ENCODE measurements at places on chromosomes 5 and 9.

DNA sequence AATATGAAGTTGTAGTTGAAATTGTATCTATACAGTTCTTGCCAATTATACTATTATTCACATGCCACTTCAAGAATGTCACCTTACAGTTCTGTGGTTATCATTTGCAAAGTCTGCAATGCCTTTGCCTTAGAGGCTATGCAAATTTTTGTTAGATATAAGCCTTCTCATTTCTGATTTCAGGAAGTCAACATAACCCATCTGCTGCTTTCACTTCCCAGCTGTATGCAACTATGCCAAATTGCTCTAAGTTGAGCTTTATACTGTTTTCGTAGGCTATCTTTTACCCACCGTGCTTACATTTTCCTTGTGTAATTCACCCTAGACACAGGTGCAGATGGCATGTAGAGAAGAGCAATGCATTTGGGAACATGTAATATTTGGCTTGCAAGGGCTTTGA, 1083.0 kb downstream of the CDH9 start:
- no peak for DNase-seq

DNA sequence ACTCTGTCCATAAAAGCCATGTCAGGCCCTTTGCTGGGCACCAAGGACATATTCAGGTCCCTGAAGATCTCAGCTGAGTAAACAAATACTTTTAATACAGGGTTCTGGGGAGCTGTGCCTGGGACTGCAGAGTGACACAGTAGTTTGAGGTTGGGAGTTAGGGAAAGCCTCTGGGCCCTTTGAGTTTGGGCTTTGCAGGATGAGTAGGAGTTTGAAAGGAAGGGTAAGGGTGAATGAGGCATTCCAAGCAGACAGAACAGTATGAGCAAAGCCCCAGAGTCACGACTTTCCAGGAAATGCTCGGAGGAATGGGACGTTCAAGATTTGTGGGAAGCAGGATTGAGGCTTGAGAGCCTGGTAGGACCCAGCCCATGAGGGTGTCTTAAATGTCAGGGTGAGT, 13.3 kb downstream of the CRB2 start:
- DNase-seq, result no peak

DNA sequence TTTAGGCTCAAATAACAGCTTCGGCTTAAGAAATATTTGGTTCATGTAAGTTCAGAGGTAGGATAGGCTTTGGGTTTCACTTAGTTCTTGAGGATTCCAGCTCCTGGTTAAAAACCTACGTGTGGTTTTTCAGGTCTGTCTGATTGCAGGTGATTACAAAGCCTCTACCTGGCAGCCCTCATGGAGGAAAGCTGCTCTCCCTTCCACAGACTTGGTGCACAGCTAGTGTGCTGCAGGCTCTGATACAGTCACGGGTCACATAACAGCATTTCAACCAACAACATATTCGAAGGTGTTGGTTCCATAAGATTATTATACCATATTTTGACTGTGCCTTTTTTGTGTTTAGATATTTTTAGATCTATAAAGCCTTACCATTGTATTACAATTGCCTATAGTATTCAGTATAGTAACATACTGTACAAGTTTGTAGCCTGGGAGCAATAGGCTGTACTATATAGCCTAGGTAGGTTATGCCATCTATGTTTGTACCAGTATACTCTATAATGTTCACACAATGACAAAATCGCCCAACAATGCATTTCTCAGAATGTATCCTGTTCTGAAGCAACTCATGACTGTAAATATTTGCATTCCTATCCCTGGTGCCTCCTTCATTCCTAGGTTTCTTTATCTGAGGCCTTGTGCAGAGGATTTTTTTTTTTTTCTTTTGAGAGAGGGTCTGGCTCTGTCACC, 8.0 kb upstream of the DCP2 start:
- no peak for DNase-seq

- DNase-seq, result no peak
These were observed 3.4 kb upstream of the SH3GLB2 start for GRCh38 chr9:129031514-129031913.

DNA sequence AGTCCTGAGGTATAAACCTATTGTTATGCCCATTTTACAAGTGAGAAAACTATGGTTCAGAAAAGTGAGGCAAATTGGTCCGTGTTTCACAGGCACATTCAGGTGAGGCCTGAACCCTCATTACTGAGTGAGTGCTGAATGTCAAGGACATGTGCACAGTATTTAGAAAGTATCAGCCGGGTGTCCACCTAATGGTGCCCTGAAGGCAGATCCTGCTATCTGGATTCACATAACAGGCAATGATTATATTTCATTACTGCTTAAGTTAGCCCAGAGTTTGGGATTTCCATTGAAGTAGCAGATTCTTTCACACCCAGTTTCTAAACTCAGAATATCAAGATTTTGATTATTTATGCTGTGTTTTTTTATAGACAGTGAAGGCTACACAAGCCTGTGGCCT, 142.7 kb downstream of the LHFPL2 start:
- no peak for DNase-seq

GRCh38 chr9:130298662-130299279, 33.2 kb downstream of the HMCN2 start:
- no peak for DNase-seq

- DNase-seq, result no peak
These were observed 26.9 kb upstream of the NTRK2 start for GRCh38 chr9:84642553-84643141.

DNA sequence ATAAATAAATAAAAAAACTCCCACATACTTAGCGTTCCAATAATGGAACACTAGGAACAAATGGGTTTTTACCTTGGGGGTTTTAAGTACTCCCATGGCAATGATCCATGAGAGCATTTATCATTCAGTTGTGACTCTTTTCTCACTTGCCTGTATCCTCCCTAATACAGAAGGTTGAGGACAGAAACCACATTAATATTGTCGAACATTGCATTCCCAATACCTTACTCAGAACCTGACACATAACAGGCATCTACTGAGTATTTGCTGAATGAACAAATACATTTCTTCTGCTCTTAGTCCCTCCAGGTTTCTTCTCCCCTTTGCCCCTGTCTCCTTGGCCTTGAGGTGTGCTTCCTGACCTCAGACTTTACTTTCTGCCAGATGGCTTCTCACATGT, 175.9 kb downstream of the CEMIP2 start:
- no peak for DNase-seq
